ENCODE measurements at places on chromosomes 11 and 22. TPM values are rescaled to one million over a fixed set of nuclear protein-coding genes. Genes with fewer than 3 reads are reported as not detected.

MUC2 gene
- total RNA-seq: not detected

SCGB1A1 gene
- total RNA-seq: not detected

ARHGAP8 gene
- 4.7 TPM for total RNA-seq

SYCE3 gene
- not detected for total RNA-seq

KCNK4 gene
- total RNA-seq: 5.3 TPM

Measured in parietal lobe (tissue), 2 donors.